Lower leg skin (tissue), 4 donors: ENCODE measurements at places on chromosomes 2 and 18. TPM values are rescaled to one million over a fixed set of nuclear protein-coding genes. Genes with fewer than 3 reads are reported as not detected.

GRCh38 chr2:33495683-33496082, 19.2 kb downstream of the RASGRP3 start:
- DNase-seq = no peak

PSTPIP2 gene
- 9.3 TPM for total RNA-seq

RAB11FIP5 gene
- total RNA-seq = 35.7 TPM

GRCh38 chr2:122867941-122868340, 1112.5 kb downstream of the TSN start:
- DNase-seq = no peak

- no peak for DNase-seq
Observed at GRCh38 chr2:46699934-46700256, 215.7 kb downstream of the MCFD2 start.

GRCh38 chr2:68226794-68227193, 25.5 kb downstream of the PPP3R1 start:
- no peak for DNase-seq

- no peak for DNase-seq
Observed at GRCh38 chr2:222594679-222595078, 61.2 kb downstream of the FARSB start.
